NCI-H1105 treated with DMSO at 0.1 percent for 48 hours (cell line): ENCODE measurements at places on chromosomes 3 and 15.

DNA sequence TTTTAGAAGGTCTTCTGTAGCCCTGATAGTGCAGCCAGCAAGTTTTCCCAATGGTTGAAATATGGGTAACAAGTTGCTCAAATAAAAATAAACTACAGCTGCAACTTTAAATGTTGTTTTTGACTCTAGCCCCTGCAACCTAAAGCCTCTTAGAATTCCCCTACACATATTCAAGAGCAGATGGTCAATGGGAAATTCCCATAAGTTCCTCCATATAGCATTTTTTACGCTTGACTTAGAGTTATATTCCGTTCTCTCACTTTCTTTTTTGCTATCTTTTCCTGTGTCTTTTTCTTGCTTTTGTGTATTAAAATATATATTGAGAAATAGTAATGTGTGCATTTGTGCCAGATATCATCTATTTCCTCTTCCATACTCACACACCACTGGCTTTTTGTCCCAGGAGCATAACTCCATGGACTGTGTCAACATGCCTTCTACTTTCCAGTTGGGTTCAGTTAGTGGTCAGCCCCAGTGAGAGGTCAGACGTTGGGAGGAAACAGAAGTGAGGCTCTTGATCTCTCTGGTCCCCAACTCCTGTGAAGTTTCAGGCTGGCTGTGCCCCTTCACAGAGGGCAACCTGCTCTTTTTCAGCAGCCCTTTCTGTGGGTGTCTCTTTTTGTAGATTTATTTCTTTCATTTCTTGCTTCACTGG is 63.3 kb upstream of the TP63 start:
- DNase-seq, result no peak

- DNase-seq, result no peak
Measured at GRCh38 chr3:60579734-60580133, 671.5 kb downstream of the FHIT start.

DNA sequence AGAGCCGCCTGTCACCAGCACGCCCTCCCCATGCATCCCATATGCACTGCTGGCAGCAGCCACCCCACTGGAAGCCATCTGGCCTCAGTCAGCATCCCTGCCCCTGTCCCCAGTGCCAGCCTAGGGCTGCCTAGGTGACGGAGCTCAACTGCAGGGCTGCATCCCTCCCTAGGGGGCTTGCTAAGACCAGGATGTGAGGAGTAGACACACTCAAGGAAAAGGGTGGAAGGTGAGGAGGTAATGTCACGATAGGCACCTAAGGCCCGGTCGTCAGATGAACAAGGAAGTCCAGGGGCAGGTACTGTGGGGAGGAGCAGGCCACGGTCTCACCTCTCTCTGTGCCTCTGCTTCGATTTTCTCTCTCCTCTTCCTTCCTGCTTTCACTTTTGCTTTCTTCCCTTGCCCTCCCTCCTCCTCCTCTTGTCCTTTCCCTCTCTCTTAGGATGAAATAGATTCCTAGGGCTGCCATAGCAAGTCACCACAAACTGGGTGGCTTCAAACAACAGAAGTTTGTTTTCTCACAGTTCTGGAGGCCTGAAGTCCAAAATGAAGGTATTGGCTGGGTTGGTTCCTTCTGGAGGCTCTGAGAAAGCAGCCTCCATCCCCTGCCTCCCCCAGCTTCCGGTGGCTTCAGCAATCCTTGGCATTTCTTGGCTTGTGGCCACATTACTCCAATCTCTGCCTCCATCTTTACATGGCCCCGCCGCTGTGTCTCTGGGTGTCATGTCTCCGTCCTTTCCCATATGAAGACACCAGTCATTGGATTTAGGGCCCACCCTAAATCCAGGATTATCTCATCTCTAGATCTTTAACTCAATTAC is 298.3 kb downstream of the SHQ1 start:
- no peak for DNase-seq

DNA sequence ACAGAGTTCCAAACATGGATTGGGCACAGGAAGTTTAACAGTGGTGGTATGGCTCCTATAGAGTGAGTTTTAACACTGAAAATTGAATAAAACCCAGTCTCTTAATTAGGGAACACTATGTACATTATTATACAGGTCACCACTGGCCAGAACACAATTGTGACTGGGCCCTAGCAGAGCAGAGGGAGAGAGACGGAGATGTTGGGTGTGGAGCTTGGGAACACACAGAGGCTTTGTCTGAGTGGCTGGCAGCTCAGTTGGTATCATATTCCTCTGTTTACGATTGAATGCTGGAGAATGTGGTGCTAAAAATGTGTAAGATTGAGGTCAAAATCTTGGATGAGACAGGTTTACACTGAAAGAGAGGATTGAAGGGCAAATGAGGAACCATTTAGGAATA is 6.8 kb upstream of the MOBP start:
- DNase-seq, result no peak

DNA sequence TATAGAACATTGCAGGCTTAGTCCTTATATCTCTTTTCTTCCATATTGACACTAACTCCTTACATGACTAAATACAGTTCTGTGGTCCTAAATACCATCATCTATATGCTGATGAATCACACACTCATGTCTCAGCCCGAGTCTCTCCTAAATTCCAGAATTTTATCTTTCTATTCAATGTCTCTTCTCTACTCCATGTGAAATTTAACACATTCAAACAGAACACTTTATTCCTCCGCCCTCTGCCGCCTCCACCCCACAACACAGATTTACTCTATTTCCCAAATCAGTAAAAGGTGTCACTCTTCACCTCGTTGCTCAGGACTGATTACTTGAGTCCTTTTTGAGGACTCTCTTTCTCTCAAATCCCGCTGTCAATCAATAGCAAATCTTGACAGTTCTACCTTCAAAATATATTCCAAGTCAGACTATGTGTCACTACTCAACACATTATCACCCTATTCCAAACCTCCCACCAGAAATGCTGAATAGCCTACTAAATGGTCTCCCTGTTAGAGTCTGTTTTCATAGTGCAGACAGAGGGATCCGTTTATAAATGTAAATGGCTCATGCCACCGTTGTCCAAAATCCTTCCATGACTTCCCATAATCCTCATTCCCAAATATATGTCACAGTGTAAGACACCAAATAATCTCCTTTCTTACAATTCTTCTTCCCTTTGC is 230.3 kb downstream of the FGF12 start:
- no peak for DNase-seq

GRCh38 chr15:71003319-71003718 is 110.7 kb downstream of the LRRC49 start:
- no peak for DNase-seq

- no peak for DNase-seq
Measured at GRCh38 chr3:69452295-69452694, 66.4 kb upstream of the FRMD4B start.

DNA sequence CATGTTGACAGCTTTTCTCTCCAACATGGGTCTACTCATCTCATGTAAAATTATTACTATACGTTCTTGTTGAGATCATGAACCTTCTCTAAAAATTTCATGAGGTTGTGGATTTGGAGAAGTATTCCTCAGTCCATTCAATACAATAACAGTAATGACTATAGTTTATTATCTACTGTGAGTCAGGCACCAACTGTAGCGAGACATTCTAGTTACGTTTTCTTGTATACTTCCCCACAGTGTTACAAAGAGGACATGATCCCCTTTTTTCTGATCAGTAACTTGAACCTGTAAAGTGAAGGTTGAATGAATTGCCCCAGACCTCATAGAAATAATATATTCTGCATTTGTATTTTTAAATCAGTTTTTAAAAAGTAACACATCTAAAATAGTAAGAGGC is 76.4 kb downstream of the AKAP13 start:
- DNase-seq, result no peak

GRCh38 chr3:153026026-153026425 is 136.0 kb upstream of the RAP2B start:
- DNase-seq, result peak; percentile 70

GRCh38 chr15:78265752-78266224 is 1.4 kb downstream of the DNAJA4 start:
- DNase-seq, result no peak

GRCh38 chr15:49908933-49909295 is 210.1 kb downstream of the ATP8B4 start:
- no peak for DNase-seq

GRCh38 chr3:44114142-44114541 is 127.5 kb upstream of the TOPAZ1 start:
- DNase-seq, result no peak

GRCh38 chr15:96367311-96368200 is 37.1 kb downstream of the NR2F2 start:
- DNase-seq, result no peak

GRCh38 chr3:99484871-99485270 is 153.5 kb upstream of the COL8A1 start:
- DNase-seq, result no peak

- no peak for DNase-seq
Measured at GRCh38 chr3:48184299-48184698, 3.9 kb downstream of the CDC25A start.

DNA sequence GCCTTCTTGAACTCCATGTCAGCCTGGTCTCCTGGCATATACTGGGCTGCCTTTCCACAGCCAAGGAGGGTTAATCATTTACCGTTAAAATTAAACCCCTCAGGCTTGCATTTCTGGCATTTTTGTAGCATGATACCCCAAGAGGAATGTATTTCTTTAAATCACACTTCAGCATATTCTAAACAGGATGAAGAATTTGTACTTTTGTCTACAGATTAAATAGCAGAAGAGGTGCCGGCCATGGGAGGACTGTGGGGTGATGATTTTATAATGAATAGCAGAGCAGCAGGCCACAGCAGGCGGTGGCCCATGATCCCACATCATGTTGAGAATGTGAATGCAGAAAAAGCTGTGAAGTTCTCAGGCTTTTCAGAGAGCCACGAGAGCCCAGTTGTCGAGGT is 90.2 kb downstream of the ARNT2 start:
- no peak for DNase-seq

- no peak for DNase-seq
Measured at GRCh38 chr3:45080824-45081223, 54.7 kb downstream of the CLEC3B start.

DNA sequence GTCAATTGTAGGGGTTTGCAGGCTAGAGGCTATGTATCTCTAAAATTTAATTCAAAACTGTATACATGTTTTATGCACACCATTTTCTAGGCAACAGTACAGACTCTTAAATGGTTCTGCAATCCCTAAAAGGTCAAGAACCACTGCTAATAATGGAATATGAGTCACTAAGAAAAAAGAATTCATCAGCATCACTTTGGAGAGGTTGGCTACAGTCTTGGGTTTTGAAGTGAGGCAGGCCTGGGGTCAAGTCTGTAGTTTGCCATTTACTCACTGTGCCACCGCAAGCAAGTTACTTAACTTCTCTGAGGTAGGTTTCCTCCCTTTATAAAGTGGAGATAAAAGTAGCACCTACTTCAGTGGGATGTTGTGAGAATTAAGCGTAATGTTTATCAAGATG is 33.7 kb downstream of the THRB start:
- DNase-seq, result no peak

GRCh38 chr3:42473083-42473932 is 29.1 kb upstream of the VIPR1 start:
- DNase-seq, result no peak

DNA sequence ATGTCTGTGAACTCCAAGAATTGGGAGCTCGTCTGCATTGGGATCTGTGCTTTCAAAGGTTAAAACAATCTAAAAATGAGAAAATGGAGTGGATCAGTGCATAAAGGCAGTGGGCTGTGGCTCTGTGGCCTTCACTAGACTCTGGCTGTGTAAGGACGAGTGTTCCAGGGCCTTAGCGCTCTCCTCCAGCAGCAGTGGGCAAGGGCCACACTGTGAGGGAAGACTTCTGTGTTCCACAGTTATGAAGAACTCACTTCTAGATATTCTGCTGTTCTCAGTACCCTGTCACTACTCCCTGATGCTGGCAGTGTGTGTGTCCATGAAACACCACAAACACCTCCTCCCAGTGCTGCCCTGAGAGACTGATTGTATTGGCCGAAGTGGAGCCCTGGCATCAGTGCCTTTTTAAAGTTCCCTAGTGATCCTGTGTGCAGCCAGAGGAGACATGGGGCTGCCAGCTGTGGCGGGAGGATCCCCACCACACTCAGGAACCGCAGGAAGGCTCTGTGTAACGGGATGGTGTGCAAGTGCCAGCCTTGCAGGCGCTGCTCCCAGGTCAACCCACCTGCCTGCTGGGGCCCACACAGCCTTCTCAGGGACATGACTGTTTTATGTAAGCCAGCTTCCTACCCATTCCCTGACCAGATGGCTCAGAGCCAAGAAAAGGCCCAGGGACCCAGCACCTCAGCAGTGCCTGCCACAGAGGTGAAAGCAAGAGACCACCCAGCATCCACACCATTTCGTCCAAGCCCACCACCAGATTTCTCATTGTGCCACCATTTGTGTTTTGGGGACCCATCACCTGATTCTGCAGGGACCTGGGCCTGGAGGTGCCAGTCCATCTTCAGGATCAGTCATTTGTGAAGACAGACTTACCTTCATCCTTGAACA is 40.4 kb downstream of the ABTB1 start:
- DNase-seq, result no peak

DNA sequence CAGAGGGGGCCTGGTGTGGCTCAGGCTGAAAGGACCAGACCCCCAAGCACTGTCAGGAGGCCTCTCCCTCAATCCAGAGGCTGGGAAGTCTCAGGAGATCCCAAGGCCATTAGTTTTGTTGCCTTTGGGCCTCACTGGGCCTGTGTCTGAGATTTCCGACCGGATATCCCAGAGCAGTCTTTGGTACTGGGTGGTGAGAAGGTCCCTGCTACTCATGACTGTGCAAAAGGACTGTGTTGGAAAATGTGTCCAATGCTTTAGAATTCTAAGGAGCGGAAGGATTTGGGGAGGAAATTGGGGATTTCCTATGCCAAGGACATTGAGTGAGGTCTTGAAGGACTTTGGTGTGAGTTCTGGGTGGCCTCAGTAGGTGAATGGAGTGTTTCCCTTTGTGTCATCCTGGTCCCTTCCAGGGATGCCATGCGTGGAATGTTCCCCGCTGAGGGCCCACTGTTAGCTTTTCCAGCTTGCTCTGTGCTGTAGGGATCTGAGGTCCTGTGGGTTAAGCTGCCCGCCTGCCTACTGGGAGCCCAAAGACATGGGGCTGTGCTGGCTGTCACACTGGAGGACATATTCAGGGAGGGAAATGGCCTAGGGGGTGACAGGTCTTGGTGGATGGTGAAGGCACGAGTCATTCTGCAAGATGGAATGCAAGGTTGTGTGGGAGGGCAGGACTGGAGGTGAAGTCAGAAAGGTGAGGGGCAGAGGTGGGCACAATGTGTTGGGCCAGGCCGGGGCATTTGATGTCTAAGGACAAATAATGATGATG is 16.4 kb downstream of the SMAD6 start:
- no peak for DNase-seq

DNA sequence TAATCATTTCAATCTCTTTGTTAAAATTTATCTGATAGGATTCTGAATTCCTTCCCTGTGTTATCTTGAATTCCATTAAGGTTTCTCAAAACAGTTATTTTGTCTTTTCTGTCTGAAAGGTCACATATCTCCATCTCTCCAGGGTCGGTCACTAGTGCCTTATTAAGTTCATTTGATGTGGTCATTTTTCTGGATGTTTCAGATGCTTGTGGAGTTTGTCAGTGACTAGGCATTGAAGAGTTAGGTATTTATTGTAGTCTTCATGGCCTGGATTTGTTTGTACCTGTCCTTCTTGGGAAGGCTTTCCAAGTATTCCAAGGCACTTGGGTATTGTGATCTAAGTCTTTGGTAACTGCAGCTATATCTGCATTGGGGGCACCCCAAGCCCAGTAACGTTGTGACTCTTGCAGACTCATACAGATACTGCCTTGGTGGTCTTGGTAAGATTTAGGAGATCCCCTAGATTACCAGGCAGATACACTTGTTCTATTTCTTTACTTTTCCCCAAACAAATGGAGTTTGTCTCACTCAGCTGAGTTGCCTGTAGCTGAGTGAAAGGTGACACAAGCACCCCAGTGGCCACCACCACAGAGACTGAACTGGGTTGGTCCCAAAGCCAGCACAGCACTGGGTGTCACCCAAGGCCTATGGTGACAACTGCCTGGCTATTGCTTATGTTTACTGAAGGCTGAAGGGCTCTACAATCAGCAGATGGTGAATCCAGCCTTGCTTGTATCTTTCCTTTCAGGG is 18.9 kb upstream of the SLC27A2 start:
- no peak for DNase-seq
